ENCODE measurements at places on chromosomes 3 and 15.

DNA sequence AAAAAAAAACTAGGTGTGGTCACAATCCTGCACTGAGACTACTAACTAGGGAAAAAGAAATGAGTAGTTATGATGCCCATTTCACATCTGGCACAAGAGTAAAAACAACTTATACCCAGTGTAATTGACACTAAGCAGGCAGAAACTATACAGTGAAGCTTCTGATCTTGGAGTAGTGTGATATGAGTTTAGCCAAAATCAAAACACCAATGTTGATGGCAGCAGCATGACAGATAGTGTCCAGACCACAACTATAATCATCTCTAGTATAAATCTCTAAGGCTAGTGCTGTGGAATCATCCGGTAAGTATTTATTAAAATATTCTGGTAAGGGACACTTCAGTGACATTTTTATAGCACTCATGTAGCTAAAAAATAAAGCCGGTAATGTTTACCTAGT lies 108.5 kb upstream of the EPHA6 start:
- DNase-seq: no peak

- no peak for DNase-seq
Observed at GRCh38 chr3:128273841-128274573, 120.7 kb downstream of the EEFSEC start.

DNA sequence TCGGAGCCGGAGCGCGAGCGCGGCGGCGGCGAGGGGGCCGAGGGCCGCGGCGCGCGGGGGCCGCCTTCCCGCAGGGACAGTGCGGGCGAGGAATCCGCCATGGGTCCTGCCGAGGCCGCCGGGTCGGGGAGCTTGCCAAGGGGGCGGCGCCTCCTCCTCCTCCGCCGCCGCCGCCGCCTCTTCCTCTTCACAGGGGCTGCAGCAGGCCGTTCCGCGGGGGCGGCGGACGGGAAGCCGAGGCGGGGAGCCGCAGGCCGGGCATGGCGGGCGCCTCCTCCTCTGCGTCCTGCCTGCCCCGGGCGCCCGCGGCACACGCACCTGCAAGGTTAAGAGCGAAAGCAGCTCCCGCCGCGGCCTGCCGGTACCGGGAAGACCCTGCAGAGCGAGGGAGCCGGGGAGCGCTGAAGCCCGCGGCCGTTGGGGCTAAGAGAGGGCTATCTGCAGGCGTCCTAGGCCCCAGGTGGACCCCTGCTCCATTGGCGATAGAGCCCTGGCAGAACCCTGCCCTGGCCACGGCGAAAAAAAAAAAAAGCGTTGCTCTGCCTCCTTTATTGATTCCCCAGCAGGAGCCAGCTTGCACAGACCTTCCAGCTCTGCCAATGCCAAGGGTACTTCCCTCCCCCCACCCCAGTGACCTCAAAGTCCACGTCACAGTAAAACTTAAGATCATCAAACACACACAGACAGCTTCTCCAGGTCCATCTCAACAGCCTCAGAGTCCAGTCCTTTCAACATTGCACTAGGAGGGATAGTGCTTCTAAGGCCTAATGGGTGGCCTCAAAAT lies at the start of gene LYSMD2:
TSS of gene LYSMD2 (minus strand) at position 134 of the 784 bp plus-strand sequence. CDS start at position 101, 33 bp downstream.
- DNase-seq: no peak

DNA sequence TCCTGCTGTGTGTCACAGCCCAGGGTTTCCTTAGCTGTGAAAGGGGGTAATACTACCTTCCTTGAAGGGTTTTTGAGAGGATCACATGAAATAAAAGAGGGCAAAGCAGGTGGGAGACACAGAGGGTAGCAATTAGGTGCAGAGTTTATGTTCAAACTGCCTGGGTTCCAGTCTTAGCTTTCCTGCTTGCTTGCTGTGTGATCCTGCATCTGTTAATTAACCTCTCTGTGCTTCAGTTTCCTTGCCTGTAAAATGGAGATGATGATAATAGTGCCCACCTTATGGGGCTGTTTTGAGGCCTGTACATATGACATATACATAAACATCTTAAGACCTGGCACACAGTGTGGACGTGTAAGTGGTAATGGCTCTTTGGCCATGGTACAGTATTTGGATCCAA lies 35.0 kb downstream of the SPSB4 start:
- no peak for DNase-seq

DNA sequence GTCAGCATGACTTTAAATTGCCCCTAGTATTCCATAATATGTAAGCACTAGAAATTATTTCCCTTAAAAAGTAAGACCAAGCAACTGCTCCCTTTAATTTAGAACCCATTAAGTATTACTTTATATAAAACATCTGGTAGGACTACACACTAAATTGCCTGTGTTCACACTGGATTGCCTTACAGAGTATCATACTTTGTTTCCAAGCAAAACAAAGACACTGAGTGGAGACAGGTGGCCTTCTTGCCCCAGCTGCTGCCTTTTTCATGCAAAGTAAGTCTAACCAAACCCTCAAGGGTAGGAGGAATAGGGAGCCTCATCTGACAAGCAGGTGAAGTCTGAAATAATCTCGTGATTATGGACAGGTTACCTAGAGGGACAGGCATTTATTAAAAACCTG lies 87.3 kb downstream of the PEX5L start:
- no peak for DNase-seq

- no peak for DNase-seq
Observed at GRCh38 chr3:9781978-9782603, 10.2 kb downstream of the TADA3 start.

GRCh38 chr15:32974691-32975090 lies 219.8 kb downstream of the FMN1 start:
- DNase-seq: no peak

GRCh38 chr15:56718560-56718959 lies 14.7 kb downstream of the ZNF280D start:
- no peak for DNase-seq

GRCh38 chr3:16066975-16067374 lies 107.5 kb upstream of the GALNT15 start:
- DNase-seq: no peak

DNA sequence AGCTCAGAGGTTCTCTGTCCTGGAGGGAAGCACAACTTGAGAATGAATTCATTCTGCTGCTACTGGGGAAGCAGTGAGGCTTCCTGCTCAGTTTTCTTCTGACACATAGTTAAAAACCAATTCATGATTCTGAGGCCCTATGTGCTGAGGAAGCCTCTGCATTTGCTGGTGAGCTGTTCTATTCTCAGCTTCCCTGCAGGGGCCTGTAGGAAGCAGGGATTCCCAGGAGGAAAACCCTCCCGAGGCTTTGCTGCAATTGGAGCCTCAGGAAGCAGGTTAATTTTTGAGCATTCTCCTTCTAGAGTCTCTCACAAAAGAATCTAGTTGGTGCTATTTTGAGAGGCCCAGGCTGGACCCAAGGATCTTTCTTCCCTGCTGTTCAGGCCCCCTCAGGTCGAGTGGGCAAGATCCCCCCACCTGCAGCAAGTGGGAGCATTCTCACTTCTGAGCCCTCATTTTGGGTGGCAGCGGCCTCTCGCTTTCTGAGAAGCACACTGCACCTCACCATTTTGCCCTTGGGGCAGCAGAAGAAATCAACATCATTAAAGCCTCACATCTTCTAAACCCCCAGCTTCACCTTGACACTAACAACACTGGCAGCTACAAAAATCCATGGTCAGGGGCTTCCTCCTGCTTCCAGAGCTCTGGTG lies 197.5 kb upstream of the TSC22D2 start:
- DNase-seq: no peak

- no peak for DNase-seq
Observed at GRCh38 chr3:111072031-111072921, 660 bp downstream of the NECTIN3 start.

GRCh38 chr3:100073714-100074307 lies 40.5 kb downstream of the FILIP1L start:
- DNase-seq: no peak

- no peak for DNase-seq
Observed at GRCh38 chr3:46996689-46997452, 17.4 kb downstream of the NBEAL2 start.

DNA sequence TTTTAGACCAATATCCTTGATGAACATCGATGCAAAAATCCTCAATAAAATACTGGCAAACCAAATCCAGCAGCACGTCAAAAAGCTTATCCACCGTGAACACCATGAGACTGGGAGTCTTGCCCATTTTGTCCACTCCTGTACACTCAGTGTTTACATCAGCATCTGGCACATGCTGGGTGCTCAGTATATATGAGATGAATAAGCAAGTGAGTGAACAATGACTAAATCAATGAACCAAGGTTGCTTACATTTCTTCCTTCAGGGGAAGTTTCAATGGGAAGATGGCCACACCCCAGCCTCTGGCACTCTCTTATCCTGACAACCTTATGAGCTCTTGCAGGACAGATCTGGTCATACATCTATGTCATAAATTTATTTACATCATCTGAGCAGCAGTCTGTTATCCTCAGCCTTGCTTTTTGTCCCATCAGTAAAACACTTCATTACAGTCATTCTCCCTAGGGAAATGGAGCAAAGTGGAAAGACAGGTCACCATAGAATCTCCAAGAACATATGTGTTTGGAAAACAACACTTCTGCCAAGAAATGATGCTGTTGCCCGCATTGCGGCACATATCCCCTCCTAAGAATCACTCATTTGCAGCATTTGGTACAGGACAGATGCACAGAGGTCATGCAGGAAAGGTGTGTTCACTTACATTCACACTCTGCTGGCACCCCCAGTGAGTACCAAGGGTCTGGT lies 171.8 kb upstream of the EIF1B start:
- no peak for DNase-seq

DNA sequence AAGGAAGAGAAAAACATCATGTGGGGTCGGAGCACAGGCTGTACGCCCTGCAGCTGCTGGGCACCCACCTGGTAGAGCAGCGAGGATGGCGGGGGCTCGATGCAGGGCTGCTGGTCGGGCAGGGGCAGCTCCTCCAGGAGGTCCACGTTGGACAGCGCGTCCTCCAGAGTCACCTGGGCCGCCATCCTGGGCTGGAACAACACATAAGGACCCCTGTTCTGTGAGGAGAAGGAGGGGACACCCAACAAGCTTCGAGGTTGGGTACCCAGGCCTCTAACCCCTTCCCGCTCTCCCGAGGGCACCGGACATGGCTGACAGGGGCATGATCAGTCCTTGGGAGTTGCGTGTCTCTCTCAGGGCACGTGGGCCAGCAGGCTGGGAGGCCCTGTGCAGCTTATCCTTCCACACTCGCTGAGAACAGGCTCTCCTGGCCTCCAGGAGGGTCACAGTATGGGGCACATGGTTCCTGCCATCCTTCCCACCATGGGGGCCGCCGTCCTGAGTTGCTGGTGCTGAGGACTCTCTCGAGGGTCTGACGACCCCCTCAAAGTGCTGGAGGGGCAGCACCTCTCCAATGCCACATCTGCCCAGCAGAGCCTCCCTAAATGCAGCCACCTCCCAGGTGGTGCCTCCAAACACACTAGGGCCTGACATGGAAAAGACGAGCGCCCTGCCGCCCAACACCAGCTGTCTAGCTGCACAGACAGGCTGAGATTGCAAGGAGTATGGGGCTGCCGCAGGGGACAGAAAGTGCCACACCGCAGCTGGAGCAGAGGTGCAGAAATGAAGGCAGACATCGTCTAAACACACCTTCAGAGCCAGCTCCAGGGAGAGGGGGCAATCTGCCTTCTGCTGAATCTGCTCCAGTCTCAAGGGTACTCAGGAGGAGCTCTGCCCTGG lies 32.8 kb downstream of the CYFIP1 start:
- no peak for DNase-seq

DNA sequence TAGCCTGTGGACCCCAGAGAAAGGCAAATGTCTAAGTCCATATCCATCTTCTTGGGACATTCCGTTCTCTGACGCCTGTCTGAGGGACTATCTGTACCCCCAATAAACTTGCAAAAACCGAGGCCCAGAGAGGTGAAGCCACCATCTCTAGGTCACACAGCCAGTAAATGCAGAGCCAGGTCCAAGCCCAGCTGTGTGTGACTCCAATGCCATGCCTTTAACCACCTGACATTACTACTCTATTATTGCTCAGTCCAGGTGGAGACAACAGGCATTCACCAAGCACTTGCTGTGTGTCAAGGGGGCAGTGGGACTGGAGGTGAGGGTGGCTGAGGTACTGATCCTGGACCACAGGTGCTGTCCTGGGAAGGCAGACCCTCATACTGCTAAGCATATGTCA lies 25.4 kb downstream of the CYP8B1 start:
- DNase-seq: no peak

DNA sequence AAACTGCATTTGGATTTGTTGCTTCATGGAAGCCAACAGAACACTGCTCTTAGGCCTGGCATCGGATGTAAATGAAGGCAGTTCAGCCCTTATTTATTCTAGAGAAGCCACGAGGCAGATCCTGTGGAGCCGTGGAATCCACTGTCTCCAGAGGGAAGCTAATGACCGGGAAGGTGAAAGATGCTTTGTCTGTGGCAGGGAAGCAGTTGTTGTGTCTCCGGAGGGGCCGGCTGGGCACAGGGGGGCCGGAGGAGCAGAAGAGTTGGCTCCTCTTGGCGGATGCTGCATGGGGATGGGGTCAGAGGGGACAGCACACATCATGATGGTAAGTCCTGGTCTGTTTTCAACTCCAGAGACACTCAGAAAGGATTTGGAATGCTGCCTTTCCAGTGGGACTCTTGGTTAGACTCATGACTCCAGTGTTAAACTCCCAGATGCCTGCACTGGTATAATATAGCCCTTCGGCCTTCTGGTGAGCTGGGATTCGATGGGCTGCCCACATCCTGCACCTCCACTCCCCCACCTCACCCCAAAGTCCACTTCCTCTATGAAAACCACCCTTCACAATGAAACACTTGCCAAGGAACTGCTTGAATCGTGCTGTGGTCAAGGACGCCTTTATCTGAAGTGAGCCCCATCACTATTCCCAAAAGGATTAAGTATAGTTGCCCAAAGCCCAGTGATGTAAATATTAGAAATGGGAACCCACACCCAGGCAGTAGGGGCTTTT lies 33.6 kb downstream of the TPM1 start:
- DNase-seq: no peak

DNA sequence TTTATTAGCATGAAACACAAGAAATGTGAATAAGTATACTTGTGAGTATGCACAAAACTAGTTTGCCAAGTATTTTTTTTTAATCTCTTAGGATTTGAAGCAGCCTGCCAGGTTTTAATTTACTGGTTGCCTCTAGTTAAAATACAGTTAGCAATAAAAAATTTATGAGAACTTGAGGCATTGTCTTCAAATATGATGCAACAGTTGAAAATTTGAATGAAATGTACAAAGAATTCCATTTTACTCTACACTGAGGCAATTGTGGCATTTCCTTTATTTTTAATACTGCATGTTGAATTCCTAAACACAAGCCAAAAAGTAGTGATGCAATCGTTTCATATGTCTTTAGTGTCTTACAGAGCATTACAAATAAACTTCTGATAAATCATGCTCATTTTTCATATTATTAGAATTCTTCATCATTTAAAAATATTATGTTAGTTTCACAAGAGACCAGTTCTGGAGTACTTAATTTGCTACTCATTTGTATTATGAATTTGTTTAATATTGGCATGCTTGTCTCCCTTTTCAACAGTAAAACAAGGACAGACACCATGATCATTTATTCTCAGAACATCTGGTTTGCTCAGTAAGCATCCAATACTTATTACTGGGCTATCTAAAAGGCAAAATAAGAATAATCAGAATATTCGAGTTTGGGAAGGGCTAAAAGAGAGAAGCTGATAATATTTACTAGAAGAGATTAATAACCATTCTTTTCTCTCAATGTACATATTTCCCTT lies 124.8 kb upstream of the PTX3 start:
- DNase-seq: no peak

- no peak for DNase-seq
Observed at GRCh38 chr3:46359733-46360493, 6.0 kb downstream of the CCR2 start.

GRCh38 chr3:122257644-122258364 lies 67.2 kb upstream of the CSTA start:
- no peak for DNase-seq
